Astrocyte (in vitro differentiated cells and primary cell): ENCODE measurements at places on chromosomes 12 and 14.
A peak's percentile ranks its signal among the peaks of the same experiment; 100 is the strongest.

- no peak for DNase-seq
Observed at GRCh38 chr12:57479376-57480115, at the start of gene ARHGAP9. TSS of gene ARHGAP9 (minus strand) at chr12:57479866. CDS start at chr12:57479406, 460 bp downstream.

- no peak for DNase-seq
Observed at GRCh38 chr12:43362910-43363694, 188.9 kb downstream of the ADAMTS20 start.

GRCh38 chr12:106019144-106019543 lies 119.6 kb downstream of the NUAK1 start:
- no peak for DNase-seq

- peak; percentile 65 for DNase-seq
Observed at GRCh38 chr12:108832208-108832607, 25.2 kb downstream of the SSH1 start.

DNA sequence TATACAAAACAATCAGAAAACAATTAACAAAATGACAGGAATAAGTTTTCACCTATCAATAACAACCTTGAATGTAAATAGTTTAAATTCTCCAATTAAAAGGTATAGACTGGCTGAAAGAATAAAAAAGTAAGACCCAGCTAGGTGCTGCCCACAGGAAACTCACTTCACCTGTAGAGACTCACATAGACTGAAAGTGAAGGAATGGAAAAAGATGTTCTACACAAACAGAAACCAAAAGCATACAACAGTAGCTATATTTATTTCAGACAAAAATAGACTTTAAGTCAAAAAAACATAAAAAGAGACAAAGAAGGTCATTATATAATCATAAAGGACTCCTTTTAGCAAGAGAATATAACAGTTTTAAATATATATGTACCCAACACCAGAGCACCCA lies 152.4 kb upstream of the PWP1 start:
- DNase-seq, result no peak

GRCh38 chr12:95607642-95608041 lies 56.4 kb upstream of the USP44 start:
- no peak for DNase-seq

GRCh38 chr12:23767834-23768233 lies 181.6 kb downstream of the SOX5 start:
- DNase-seq, result peak; percentile 1

- no peak for DNase-seq
Observed at GRCh38 chr12:112166051-112167015, 41.0 kb downstream of the TRAFD1 start.

- no peak for DNase-seq
Observed at GRCh38 chr12:91103101-91103500, 8.2 kb downstream of the LUM start.

- no peak for DNase-seq
Observed at GRCh38 chr14:84926656-84927055, 603.3 kb upstream of the FLRT2 start.
